ENCODE measurements at places on chromosomes 13 and 19. TPM values are rescaled to one million over a fixed set of nuclear protein-coding genes. Genes with fewer than 3 reads are reported as not detected.

The CGB8 gene
- total RNA-seq: not detected

The SLC7A10 gene
- total RNA-seq: 0.98 TPM

The BRME1 gene
- total RNA-seq: 6.1 TPM

The CEACAM8 gene
- not detected for total RNA-seq

The ALOX5AP gene
- total RNA-seq: not detected

The ZNF426 gene
- total RNA-seq: 21.7 TPM

The ZNF790 gene
- 12.1 TPM for total RNA-seq

DNA sequence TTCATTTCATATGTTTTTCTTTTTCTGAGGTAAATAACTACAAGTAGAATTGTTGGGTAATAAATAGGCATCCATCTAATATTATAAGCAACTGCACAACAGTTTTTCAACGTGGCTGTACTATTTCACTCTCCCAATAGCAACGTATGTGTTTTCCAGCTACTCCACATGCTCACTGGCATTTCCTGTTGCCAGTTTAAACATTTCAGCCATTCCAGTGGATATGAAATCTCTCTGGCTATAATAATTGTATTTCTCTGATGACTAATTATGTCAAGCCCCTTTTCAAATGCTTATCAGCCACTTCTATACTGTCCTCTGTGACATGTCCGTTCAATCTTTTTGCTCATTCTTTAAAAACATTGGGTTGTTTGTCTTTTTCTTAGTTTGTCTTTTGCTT is 26.8 kb upstream of the ALOX5AP start:
- H3K27me3 ChIP-seq: peaks cover 13% of the 10 kb centered on the region
- H3K36me3 ChIP-seq: no peaks in the 10 kb centered on the region
- H3K4me1 ChIP-seq: no peaks in the 10 kb centered on the region

- no peak overlapping the region for H3K27ac ChIP-seq
- no peaks in the 10 kb centered on the region for H3K36me3 ChIP-seq
- DNase-seq: no peak
- peaks cover 2% of the 10 kb centered on the region for H3K4me1 ChIP-seq
- no peaks in the 10 kb centered on the region for H3K27me3 ChIP-seq
Observed at GRCh38 chr13:97723655-97724054, 229.8 kb upstream of the IPO5 start.

DNA sequence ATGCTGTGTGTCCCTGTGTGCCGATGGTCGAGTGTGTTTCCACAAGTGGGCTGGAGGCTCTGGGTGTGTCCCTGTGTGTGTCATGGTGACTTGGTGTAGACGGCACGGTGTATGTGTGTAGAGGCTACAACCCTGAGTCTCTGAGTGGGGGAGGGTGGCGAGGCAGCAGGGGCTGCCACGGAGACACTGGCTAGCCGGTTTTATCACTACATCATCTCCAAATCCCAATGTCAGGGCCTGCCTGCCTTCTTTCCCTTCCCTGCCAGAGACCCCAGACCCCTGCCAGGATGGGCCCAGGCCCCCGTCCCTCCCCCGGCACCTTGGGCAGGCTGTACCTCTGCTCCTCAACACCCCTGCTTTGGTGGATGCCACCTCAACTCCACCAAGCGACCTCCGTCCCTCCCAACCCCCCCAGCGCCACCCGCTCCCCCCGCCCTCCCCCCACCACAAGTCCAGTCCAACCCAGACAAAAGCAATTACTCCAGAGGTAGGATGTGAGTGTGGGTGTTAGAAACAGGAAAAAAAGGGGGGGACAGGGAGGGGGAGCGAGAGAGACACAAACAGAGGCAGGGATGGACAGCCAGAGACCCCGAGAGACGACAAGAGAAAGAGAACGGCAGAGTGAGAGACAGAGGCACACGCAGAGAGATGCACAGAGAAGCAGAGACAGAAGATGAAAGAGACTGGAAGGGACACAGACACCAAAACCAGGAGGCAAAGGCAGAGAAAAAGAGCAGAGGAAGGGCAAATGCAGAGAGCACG is 21.6 kb upstream of the POU2F2 start:
- DNase-seq: no peak
- no peak overlapping the region for H3K27ac ChIP-seq
- no peaks in the 10 kb centered on the region for H3K36me3 ChIP-seq
- H3K4me1 ChIP-seq: peaks cover 31% of the 10 kb centered on the region
- peaks cover 62% of the 10 kb centered on the region for H3K27me3 ChIP-seq
- no peak overlapping the region for H3K4me3 ChIP-seq

- no peak overlapping the region for H3K27ac ChIP-seq
- peaks cover 1% of the 10 kb centered on the region for H3K4me1 ChIP-seq
- H3K4me3 ChIP-seq: no peak overlapping the region
- DNase-seq: no peak
- H3K27me3 ChIP-seq: no peaks in the 10 kb centered on the region
- H3K36me3 ChIP-seq: no peaks in the 10 kb centered on the region
Observed at GRCh38 chr13:20867408-20867807, 35.1 kb downstream of the XPO4 start.

DNA sequence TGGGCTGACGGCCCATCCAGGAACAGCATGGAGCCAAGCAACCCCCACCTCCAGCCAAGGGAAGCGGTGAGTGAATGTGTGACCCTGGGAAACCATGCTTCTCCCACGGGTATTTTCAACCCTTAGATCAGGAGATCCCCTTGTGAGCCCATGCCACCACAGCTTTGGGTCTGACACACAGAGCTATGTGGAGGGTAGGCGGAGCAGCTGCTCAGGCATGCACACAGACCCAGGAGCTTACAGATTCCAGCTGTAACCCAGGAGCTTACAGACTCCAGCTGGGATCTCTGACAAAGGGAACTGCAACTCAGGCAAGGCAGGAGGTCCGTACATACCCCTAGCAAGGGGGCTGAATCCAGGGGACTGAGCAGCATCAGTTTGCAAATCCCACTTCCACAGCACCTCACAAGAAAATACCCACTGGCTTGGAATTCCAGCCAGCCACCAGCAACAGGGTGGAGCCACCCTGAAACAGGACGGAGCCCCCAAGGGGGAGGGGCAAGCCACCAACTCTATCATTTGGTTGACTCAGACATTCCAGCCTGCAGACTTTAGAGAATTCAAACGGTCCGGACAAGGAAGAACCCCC is 40.8 kb upstream of the RFXAP start:
- DNase-seq: no peak
- H3K27ac ChIP-seq: peak overlapping the region; percentile 19
- H3K27me3 ChIP-seq: peaks cover 23% of the 10 kb centered on the region
- H3K4me3 ChIP-seq: peak overlapping the region; percentile 40

GRCh38 chr19:10430505-10431253 is 10.3 kb downstream of the PDE4A start:
- no peaks in the 10 kb centered on the region for H3K36me3 ChIP-seq
- peak overlapping the region; percentile 61 for H3K4me3 ChIP-seq
- H3K4me1 ChIP-seq: no peaks in the 10 kb centered on the region
- H3K27me3 ChIP-seq: peaks cover 75% of the 10 kb centered on the region

DNA sequence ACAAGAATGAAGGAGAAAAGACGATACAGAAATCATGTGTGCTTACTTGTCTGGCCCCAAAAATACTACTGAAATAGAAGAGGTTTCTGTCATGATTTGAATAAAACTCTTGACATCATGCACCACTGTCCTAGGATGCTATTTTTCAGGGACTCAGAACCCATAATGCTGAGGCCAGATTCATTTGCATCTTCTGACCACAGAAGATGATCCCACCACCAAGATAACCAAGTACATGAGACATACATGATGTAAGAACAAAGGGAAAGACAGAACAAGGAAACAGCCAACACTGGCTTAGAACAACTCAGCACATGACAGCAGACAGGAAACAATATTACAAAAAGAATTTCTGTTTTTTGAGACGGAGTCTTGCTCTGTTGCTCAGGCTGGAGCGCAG is 2.5 kb downstream of the ZNF552 start:
- H3K27me3 ChIP-seq: no peaks in the 10 kb centered on the region
- H3K36me3 ChIP-seq: peaks cover 22% of the 10 kb centered on the region
- no peak for DNase-seq
- peaks cover 66% of the 10 kb centered on the region for H3K4me1 ChIP-seq

DNA sequence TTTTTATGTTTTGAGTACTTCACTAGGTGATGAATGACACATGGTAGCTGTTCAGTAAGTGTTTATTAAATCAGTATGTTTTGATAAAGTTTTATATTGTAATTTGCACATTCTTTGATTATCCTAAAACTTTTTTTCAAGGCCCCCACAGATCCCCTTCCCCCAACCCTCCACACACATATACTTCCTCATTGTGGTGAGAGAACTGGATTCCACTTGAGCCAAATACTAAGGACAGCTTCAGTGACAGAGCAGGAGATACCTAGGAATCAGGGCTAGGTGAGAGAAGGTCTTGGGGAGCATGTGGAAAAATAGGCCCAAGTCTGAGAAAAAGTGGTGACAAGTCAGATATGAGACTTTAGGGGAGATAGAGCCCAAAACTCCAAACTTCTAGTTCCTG is 174.6 kb downstream of the TDRD3 start:
- H3K4me3 ChIP-seq: no peak overlapping the region
- H3K36me3 ChIP-seq: peaks cover 26% of the 10 kb centered on the region
- no peak for DNase-seq
- peaks cover 9% of the 10 kb centered on the region for H3K4me1 ChIP-seq
- H3K27me3 ChIP-seq: no peaks in the 10 kb centered on the region

DNA sequence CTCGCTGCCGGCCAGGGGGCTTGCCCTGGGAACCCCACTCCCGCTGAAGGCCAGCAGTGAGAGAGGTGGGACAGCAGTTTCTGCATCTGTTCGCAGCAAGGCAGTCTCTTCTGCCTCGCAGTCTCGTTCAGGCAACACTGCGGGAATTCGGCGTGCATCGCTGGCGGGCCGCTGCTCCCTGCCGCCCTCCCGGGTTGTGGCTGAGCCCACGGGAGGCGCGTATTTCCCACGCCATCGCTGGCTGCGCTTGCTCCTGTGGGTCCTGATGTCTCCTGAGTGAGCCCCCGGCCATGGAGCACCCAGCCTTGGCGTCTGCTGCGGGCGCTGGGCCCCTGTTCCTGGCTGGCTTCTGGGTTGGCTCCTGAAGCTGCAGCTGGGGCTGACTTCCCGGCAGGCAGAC is 227.9 kb downstream of the TEX29 start:
- no peak overlapping the region for H3K4me3 ChIP-seq
- peaks cover 31% of the 10 kb centered on the region for H3K27me3 ChIP-seq
- H3K36me3 ChIP-seq: no peaks in the 10 kb centered on the region
- no peak for DNase-seq

- no peak overlapping the region for H3K4me3 ChIP-seq
- no peaks in the 10 kb centered on the region for H3K36me3 ChIP-seq
- H3K27ac ChIP-seq: no peak overlapping the region
- peaks cover 6% of the 10 kb centered on the region for H3K4me1 ChIP-seq
- DNase-seq: no peak
- H3K27me3 ChIP-seq: no peaks in the 10 kb centered on the region
Observed at GRCh38 chr13:93736081-93736480, 509.5 kb downstream of the GPC6 start.

- peak; percentile 24 for DNase-seq
- peak within 1 kb of the TSS; percentile 59 for H3K4me3 ChIP-seq
- peaks cover 7% of the 10 kb centered on the region for H3K4me1 ChIP-seq
- peaks cover 86% of the 10 kb centered on the region for H3K27me3 ChIP-seq
- no peaks in the 10 kb centered on the region for H3K36me3 ChIP-seq
Observed at GRCh38 chr13:36432106-36432544, at the start of gene CCNA1. CCNA1 (plus strand) TSS chr13:36432495; CDS start chr13:36433057, 562 bp downstream.

- peaks cover 2% of the 10 kb centered on the region for H3K36me3 ChIP-seq
- no peak overlapping the region for H3K27ac ChIP-seq
- no peak overlapping the region for H3K4me3 ChIP-seq
- H3K27me3 ChIP-seq: no peaks in the 10 kb centered on the region
Observed at GRCh38 chr13:113820813-113821651, 42.8 kb downstream of the GAS6 start.

- H3K36me3 ChIP-seq: no peaks in the 10 kb centered on the region
- no peak for DNase-seq
- no peak overlapping the region for H3K27ac ChIP-seq
- no peaks in the 10 kb centered on the region for H3K4me1 ChIP-seq
Observed at GRCh38 chr19:10100163-10100785, 2.2 kb downstream of the ANGPTL6 start.

DNA sequence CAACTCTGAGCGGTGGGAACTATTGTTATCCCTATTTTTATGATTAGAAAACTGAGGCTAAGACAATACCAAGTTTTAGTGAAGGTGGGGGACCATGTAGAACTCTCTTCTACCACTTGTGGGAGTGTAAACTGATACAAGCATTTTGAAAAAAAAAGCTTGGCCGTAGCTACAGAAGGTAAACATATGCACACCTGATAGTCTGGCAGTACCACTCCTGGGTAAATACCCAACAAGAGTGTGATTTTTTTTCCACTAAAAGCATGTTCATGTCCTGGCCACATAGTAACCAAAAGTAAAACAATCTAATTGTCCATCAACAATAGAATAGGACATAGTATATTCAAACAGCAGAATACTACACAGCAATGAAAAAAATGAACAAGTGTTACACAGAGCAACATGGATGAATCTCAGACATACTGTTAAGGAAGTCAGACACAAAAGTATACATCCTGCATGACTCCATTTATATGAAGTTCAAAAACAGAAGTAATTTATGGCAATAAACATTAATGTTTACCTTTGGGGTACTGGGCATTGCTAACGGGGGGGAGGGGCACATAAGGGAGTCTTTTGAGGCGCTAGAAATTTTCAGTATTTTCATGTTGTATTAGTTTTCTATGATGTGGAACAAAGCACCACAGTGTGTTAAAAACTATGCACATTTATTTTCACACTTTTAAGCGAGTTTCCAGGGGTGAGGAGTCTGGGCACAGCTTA is 6.4 kb upstream of the SPATA13 start:
- H3K4me1 ChIP-seq: peaks cover 27% of the 10 kb centered on the region
- no peak for DNase-seq
- no peaks in the 10 kb centered on the region for H3K27me3 ChIP-seq
- no peak overlapping the region for H3K27ac ChIP-seq

DNA sequence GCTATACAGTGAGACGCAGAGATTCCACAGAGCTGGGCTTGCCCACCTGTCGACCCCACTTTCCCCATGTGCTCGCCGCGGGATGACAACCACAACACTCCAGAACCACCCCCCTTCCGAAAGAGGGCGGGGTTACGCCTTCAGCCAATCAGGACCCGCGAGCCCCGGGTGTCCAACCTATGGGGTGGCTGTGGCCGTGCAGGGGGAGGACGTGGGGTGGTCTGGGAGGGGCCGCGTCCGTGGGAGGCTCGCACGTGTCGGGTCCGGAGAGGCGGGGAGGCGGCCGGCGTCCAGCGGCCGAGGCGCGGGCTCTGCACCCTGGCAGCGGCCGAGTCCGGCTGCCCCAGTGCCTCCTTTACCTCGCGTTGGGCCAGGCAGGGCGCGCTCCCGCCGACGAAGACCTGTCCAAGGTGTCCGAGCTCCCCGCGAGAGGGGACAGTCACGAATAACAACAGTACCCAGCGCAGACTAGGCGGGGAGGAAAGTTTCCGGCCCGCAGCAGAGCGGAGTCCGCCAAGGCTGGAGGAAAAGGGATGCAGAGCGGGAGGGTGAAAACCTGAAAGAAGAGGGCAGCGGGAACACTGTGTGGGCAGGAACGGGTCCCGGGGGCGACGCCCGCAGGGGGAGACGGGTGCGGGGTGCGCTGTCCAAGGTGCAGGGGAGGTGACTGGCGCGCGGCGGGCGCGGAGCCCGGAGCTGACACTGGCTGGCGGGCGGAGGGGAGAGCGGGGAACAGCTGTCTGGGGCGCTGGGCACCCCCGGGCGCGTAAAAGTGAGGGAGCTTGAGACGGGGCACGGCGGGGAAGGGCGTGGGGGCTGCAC is 911 bp downstream of the ENOX1 start:
- no peak overlapping the region for H3K27ac ChIP-seq
- H3K27me3 ChIP-seq: peaks cover 23% of the 10 kb centered on the region
- peak overlapping the region; percentile 88 for H3K4me3 ChIP-seq
- H3K36me3 ChIP-seq: no peaks in the 10 kb centered on the region
- peaks cover 6% of the 10 kb centered on the region for H3K4me1 ChIP-seq

All from progenitor cell of endocrine pancreas (in vitro differentiated cells).